ENCODE measurements at places on chromosomes 6 and 20.

GRCh38 chr6:149887343-149887742 is 10.6 kb downstream of the RAET1E start:
- DNase-seq = peak; percentile 42

GRCh38 chr6:114049367-114049966 is 78.5 kb upstream of the HDAC2 start:
- DNase-seq = no peak

GRCh38 chr6:92479831-92480230 is 939.5 kb downstream of the EPHA7 start:
- DNase-seq = no peak

- DNase-seq = no peak
Observed at GRCh38 chr6:160737934-160738333, 35.9 kb downstream of the PLG start.

- no peak for DNase-seq
Observed at GRCh38 chr6:166977621-166978525, 21.3 kb upstream of the CEP43 start.

All from MV-4-11 (cell line).